ENCODE measurements at places on chromosomes 2 and 18.

- no peak for DNase-seq
These were observed 87.2 kb upstream of the SMAD2 start for GRCh38 chr18:48017635-48018034.

- DNase-seq = no peak
These were observed 133.8 kb upstream of the LMAN1 start for GRCh38 chr18:59492756-59493421.

- DNase-seq = no peak
These were observed 723.3 kb downstream of the TSN start for GRCh38 chr2:122478771-122479170.

DNA sequence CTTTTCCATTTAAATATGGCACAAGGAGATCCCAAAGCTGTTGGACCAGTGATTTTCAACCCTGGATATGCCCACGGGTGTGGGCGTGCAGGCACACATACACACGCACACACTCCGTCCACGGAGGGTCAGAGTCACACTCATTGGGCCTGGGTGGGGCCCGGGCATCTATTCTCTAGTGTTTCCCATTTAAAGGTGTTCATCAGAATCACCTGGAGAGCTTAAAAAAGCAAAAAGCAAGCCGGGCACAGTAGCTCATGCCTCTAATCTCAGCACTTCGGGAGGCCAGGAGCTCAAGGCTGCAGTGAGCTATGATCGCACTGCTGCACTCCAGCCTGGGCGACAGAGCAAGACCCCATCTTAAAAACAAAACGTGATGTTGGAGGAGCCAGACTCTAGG lies 329.0 kb downstream of the GBX2 start:
- no peak for DNase-seq

GRCh38 chr2:8509621-8510020 lies 172.2 kb upstream of the ID2 start:
- DNase-seq = no peak

GRCh38 chr18:73691118-73691517 lies 456.5 kb downstream of the FBXO15 start:
- peak; percentile 81 for DNase-seq

DNA sequence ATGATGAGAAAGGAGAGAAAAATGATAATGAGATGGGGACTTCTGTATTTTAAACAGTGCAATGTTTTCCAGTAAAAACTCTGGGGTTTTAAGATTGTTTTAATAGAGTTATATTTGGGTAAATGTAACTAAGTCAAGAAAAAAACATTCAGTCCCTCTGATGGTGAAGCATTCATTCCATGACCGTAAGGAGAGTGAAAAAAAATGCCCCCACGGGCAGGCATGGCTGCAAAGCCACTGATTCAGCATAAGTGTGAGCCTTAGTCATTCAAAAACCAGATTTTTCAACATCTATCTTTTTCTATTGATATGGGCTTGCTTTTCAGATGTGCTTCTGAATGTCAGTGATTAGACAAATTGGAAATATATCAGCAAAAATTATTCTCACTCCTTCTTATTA lies 957.8 kb downstream of the SLC4A3 start:
- no peak for DNase-seq

GRCh38 chr2:8317418-8317817 lies 364.4 kb upstream of the ID2 start:
- DNase-seq = no peak

GRCh38 chr2:117979911-117980701 lies 33.8 kb downstream of the CCDC93 start:
- DNase-seq = peak; percentile 69

GRCh38 chr18:60112369-60112768 lies 212.6 kb downstream of the PMAIP1 start:
- DNase-seq = no peak

DNA sequence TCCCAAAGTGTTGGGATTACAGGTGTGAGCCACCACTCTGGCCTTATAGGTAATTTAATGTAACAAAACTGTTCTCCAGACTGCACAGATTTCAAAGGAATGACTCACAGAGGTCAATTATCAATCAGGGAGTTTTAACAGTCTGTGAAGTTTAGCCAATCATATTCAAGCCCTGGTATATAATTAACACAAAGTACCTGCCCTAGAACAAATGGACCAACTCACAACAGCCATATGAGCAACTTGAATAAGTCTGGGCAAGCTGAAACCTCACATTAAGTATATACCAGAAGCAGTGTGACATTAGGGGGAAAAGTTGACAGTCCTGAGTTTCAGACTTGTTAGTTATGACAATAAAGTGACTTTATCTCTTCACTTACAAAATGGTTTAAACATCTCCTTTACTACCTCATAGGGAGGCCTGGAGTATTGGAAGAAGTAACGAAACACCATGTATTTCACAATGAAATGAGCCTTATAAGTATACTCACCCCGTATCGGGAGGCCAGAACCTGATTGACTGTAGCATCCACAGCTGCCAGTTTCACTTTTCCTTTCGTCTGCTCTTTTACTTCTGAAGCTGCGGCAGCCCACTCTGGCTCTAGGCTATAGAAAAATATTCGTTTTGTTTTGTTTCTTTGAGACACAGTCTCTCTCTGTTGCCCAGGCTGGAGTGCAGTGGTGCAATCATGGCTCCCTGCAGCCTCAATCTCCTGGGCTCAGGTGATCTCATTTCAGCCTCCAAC lies 22.2 kb downstream of the PDIA6 start:
- DNase-seq = no peak

DNA sequence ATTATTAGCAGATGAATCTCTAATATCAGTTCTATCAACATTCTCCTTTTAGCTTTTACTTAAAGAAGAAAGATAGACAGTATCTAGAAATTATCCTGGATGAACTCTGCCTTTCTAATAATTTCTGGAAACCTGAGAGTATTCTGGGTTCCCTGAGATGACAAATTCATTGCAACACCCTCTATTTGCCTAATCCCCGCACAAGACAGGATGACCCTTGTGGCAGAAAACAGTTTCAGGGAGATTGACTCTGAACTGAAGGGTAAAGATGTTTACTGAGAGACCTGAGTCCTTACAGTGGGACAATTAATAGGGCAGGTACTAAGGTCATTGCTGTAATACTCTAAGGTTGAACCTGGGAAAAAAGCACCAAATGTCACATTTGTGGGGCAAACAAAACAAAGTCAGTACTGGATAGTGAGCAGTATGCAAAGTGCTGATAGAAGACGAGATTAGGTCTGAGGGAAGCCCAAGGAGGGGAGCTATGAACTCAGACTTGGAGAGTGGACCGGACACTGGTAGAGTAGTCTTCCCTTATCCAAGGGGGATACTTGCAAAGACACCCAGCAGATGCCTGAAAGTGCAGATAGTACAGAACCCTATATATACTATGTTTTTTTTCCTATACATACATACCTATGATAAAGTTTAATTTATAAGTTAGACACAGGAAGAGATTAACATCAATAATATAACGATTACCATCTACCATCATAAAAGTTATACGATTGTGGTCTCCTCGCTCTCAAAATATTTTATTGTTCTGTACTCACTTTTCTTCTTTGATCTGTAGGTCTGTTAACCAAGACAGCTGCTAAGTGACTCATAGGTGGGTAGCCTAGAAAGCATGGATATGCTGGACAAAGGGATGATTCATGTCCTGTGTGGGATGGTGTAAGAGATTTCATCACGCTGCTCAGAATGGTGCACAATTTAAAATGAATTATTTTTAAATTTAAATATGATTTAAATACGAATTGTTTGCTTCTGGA lies 148.3 kb upstream of the KLHL14 start:
- DNase-seq = peak; percentile 95

DNA sequence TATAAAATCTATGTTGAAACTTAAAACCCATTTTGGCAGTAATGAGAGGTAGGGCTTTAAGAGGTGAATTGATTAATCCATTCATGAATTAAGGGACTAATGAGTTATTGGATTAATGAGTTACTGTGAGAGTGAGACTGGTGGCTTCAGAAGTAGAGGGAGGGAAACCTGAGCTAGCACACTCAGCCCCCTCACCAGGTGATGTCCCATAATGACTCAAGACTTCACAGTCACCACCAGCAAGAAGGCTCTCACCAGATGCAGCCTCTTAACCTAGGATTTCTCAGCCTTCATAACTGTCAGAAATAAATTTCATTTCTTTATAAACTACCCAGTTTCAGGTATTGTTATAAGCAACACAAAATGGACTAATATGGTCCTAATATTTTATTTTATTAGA lies 621.7 kb upstream of the ACVR2A start:
- no peak for DNase-seq

DNA sequence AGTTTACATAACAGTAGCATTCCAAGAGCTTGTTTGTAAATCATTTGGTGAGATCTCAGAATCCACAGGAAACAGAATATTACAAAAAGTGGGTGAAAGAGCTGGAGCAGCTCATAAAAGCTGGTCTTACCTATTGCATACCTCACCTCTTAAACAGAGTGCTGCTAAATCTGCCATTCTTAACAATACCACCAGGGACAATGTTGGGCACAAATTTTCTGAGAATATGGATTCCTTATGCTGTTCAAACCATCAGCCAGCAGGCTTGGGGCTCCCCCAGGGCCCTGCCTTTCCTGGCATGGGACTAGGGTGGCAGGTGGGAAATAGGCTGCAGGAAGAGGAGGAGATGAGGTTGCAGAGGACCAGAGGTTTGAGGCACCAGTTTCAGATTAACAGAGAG lies 55.6 kb downstream of the TGFA start:
- DNase-seq = no peak

DNA sequence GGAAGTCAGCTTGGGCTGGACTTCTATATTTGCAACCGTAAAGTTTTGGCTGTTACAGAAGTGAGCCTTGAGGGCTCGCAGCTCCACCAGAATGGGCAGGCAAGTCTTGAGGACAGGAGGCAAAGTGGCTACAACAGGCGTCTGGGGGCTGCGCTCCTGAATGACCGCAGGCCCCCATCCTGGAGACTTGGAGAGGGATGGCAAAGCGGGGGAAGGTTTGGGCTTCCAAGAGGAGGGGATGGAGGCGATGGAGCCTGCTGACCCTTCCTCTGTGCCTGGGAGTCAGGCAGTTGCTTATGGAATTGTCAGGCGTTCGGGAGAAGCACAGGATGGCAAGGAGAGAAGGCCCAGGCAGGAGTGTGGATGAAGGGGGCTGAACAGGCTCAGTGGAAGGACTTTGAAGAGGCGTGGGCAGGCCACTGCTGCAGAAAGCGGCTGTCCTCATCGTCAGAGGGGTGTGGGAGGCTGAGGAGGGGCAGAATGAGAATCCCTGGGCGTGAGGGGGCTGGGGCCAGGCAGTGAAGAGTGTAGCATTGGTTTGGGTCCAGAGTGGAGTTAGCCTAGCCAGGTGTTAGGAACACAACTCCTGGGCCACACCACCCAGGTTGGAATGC lies 72.3 kb downstream of the INHBB start:
- no peak for DNase-seq

GRCh38 chr18:22683196-22683676 lies 249.9 kb upstream of the RBBP8 start:
- peak; percentile 95 for DNase-seq

GRCh38 chr2:12168791-12169388 lies 422.5 kb downstream of the LPIN1 start:
- peak; percentile 94 for DNase-seq

- DNase-seq = no peak
These were observed 386.3 kb downstream of the PARD3B start for GRCh38 chr2:204931562-204931961.

DNA sequence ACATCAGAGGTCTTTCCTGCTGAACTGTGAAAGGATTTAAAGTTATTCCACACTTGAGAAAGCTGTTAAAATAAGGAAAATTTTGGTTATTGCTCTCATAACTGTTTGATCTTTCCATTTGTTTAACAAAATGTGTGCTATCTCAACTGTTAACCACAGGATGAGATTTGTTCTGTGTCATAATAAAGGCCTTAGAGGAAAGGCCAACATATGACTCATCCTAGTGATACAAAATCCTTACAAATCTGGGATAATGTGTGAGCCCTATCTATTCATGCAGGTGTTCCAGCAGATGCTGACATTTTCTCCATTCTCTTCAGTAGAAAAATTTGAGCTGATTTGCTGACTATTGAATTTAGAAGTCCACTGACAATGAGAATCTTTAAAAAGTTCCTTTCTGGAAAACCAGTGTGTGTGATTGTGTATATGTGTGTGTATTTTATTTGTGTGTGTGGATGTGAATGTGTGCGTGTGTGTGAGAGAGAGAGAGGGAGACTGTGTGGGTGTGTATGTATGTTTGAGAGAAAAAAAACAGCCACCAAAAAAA lies 1111.9 kb upstream of the GYPC start:
- no peak for DNase-seq

- DNase-seq = no peak
These were observed 370.7 kb downstream of the SLC4A3 start for GRCh38 chr2:219998107-219998506.

DNA sequence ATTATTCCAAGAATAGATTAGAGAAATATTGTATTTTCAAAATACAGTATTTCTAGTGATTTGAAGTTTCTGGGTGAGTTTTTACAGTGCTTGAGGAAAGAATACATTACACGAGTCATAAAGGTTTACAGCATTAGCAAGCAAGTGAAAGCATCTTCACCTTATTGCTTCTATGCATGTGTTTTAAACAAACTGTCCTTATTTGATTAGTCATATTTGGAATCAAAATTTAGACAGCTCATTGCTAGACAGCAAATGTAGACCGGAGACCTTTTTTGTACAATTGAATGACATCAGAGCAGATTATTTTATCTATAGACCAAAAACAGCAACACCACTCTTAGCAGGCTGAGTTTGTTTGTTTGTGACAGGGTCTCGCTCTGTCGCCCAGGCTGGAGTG lies 69.2 kb downstream of the FAM161A start:
- DNase-seq = no peak

GRCh38 chr2:235609746-235610145 lies 115.9 kb downstream of the AGAP1 start:
- DNase-seq = no peak

DNA sequence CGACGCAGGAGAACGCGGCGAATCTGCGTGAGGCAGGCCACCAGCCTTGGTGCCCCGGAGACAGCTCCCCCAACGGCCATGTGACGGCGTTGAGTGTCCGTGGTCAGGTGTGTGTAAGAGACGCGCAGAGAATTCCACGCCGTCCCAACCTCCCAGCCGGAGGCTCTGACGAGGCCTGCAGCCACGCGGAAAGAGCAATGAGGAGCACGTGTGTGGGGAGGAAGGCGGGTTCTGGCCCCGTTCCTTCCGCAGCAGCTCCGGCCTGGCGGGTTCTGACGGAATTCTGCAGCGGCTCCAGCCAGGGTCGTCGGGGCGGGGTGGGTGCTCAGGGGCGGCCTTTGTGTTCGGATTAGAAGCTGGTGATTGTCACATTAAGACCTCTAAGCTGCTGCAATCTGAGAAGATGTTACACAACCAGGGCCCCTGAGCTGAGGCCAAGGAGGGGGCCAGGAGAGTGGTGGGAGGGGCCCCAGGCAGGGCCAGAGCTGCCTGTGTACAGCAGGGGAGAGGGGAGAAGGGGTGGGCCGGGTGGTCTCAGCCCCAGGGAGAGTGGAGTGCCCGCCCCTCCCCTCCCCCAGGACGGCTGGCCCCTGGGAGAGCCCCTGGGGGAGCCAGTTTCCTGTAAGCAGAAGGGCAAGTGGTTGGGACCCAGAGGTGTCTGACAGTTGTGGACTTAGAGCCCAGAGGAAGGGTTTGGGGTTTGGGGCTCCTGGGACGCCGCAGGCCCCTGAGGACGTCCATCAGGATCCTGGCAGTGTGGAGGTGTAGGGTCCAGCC lies 5.1 kb upstream of the GAL3ST2 start:
- no peak for DNase-seq

- no peak for DNase-seq
These were observed 42.5 kb downstream of the WDR35 start for GRCh38 chr2:19947184-19947940.

Measured in astrocyte of the spinal cord (primary cell).